ENCODE measurements at places on chromosomes 5 and 9.

DNA sequence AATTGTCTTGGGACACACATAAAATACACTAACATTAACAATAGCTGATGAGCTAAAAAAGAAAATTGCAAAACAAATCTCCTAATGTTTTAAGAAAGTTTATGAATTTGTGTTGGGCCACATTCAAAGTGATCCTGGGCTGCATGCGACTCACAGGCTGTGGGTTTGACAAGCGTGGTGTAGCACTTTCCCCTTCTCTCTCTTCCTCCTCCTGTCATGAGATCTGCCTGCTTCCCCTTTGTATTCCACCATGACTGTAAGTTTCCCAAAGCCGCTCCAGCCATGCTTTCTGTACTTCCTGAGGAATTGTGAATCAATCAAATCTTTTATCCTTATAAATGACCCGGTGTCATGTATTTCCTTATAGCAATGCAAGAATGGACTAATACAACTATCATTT, 178.0 kb downstream of the TLR4 start:
- DNase-seq: no peak

DNA sequence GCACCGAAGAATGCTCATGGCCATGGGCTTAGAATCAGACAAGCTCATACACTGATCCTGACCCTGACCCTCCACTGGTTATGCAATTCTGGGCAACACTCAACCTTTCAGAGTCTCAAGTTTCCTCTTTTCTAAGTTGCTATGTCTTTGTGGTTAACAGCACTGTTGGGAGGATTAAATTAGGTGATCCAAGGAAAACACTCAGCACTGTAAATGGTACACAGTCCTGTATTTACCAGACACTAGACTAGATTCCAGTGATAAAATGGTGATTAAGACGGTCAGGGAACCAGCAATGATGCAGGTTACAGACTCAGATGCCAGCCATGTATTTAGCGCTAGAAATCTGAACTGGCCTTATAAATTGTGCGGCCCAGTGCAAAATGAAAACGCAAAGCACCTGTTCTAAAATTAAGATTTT, 8.1 kb downstream of the ARL15 start:
- DNase-seq: no peak

DNA sequence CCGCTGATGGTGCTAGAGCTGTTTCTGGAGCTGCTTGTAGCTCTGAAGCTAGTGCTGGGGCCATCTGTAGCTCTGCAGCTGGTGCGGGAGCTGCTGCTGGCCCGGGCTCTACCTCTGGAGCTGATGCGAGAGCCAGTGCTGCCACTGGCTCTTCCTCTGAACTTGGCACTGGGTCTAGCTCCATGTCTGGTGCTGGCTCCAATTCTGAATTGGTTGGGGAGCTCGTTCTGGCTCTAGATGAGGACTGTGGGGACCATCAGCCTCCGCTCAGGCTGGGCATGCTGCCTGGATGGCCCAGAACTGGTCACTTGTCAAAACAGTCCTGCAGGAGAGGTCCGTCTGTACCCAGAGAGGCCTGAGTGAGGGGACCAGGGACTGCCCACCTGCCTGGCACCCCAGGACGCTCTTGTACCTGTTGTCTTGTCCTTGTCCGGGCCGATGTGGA, 21.5 kb downstream of the OBP2B start:
- no peak for DNase-seq

DNA sequence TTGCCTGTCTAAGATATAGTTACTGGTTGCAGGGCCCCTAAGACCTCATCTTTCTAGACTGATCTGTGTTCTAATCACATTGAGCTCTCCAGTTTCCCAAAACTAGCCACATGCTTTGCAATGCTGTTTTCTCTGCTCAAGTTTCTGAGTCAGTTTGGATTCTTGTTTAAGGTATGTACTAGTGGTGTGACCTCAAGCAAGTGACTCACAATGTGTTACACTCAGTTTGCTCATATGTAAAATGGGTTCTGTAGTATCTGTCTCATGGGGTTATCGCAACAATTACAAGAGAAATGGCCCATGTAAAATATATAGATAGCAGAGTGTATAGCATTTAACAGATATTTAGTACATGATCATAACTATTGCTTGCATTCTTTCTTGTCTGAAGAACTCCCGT, 153.1 kb upstream of the ELL2 start:
- DNase-seq: no peak

- no peak for DNase-seq
These were observed 286.9 kb upstream of the CD180 start for GRCh38 chr5:67483453-67484030.

- no peak for DNase-seq
These were observed 942 bp downstream of the PHF2 start for GRCh38 chr9:93577078-93577974.

GRCh38 chr5:76782444-76782843, 36.4 kb upstream of the F2RL1 start:
- DNase-seq: no peak

DNA sequence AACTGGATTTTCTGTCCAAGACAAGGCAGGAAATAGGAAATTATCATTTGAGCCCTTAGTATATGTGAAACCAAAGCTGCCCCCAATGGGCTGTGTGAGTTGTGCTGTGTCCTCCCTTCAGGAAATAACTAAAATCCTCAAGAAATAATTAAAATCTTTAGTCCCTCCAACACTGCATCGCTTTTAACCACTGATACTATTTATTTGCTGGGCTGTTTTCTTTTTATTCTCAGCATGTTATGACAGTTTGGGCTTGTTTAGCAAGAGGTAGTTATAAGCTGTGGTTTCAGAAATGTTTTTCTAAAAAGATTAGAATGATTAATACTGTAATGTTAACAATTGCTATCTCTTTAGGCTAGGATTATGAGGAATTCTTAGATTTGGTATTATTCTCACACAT, 187.0 kb upstream of the KCNN2 start:
- DNase-seq: no peak

DNA sequence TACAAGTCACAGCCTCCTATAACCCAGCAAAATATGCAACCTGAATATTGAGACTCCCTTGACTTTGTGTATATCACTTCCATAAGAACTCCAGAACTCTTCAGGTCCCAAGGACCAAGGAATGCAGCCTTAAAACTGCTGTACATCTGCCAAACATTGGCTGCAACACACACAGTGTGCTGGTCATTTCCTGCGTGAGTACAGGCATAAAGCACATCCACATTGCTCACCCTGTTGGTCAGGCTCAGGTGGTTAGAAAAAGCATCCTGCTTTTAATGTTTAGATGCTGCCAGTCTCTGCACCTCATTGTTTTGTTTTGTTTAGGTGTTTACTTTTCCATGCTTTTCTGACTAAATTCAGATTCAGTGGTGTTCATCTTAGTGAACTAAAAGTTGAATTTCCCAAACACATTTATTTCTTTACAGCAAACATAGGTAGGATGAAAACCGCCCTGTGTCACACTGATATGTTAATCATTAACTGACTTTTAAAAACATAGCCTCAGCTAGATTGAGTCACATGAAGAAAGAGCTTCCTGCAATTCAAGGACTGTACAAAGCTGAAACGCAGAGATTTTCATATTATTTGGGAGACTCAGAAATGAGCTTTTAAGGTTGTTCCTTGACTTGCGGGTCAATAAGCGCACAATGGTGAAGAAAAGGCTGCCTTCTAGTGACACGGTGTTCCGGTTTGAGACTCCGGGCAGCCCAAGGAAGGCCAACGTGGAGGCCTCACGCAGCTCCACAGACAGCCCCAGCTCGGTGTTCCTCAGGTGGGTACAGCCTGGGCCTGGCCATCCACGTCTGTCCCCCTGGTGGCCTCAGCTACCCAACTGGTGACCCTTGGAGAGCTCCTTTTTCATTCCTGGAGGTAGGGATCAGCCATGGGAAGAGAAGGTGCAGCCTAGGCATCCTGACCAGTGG, 52.2 kb upstream of the GRAMD2B start:
- DNase-seq: no peak

GRCh38 chr9:101683236-101683635, 55.2 kb downstream of the GRIN3A start:
- DNase-seq: no peak

DNA sequence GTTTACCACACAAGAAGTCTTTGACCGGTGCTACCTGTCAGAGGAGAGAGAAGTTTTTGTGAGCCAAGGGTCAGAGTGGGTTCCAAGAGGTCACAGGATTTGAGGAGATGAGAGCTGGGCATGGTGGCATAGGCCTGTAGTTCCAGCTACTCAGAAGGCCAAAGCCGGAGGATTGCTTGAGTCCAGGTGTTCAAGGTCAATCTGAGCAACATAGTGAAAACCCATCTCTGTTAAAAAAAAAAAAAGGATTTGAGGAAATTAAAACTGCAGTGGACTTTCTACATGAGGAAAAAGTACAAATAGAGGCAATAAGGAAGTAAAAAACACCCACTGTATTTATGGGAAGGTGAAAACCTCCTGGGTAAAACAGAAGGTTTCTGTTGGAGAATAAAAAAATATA, 63.8 kb downstream of the PHAX start:
- DNase-seq: no peak

DNA sequence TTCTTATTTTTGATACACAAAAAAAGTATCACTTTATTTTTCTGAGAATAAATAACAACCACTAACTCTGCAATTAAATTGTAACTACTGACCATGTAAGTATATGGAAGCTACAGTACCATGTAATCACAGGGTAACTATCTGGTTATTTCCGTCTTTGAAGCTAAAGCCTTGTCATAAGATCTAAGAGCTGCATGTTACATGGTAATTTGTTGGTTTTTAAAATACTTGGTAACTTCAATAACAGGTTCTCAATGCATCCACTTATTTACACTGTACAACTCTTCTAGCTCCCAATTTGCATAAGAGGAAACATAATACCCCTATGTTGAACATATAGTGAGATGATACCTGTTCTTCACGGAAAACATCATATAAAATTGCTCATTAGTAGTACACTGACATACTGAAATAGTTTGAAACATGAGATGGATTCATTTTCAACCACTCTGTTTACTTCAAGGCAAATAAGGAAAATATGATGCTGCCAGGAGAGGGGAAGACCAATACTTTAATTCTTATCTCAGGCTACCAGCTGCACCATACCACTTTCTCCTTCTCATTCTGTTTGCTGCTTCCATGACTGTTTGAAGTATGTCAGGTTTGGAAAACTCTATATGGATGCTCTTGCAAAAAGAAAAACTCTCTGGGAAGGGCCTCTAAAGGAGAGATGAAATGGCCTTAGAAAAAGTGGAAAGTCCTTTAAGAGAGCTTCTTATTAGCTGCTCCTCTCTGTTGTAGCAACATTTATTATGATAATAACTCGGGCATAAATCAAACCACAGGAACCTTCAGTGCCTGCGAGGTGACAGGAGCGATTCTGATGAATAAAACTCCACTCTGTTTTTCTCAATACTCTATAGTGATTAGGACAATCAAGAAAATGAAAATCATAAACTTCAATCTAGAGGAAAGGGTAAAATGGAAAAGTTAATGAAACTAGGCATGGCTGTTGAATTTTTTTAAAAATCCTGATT, 150.2 kb downstream of the KIAA0825 start:
- DNase-seq: no peak

GRCh38 chr9:128683340-128684064, 5.5 kb upstream of the SET start:
- no peak for DNase-seq

DNA sequence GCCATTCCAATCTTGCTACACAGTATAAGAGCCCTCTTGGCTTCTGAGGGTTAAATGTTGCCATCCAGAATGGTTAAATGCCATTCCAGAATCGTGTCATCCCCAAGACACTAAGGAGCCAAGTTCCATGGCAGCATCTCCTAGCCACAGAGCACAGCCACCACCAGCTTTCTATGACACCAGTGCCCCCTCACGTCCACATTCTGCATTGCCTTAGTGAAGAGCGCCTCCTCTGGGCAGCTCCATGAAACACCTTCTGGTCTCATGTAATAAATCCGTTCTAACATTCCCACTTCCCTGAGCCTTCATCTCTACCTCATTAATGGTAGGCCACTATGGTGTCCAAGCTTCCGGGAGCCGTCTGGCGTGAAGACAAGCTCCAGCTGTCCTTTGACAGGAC, 12.4 kb downstream of the CBY3 start:
- DNase-seq: no peak

DNA sequence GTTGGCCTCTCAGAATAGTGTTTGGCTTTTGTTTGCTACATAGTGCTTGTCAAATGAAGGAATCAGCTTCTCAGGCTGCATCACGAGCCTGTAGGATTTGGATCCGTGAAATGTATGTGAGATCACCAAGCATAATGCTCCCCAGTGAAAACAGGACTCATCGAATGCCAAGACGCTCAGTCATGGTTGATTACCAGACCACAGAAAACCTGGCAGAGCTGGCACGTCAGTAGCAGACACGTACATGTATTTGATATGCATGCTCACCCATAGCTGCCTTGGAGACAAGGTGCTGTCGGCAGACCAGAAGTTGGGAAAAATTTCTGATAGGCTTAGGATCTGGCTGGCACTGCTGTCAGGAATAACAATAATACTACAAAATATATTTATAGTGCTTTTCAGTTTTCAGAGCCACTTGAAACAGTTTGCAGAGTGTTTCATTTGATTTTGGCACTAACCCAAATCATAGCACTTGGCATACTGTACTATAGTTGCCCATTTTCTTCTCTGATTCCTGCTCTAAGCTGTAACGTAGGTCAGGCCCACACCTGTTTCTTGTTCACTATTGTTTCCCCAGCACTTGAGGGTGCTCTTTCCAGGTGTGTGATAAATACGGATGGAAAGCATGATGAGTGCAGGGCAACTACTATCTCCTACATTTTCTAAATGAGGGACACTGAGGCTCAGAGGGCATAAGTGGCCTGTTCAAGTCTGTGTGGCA, 226.1 kb downstream of the NR3C1 start:
- no peak for DNase-seq

DNA sequence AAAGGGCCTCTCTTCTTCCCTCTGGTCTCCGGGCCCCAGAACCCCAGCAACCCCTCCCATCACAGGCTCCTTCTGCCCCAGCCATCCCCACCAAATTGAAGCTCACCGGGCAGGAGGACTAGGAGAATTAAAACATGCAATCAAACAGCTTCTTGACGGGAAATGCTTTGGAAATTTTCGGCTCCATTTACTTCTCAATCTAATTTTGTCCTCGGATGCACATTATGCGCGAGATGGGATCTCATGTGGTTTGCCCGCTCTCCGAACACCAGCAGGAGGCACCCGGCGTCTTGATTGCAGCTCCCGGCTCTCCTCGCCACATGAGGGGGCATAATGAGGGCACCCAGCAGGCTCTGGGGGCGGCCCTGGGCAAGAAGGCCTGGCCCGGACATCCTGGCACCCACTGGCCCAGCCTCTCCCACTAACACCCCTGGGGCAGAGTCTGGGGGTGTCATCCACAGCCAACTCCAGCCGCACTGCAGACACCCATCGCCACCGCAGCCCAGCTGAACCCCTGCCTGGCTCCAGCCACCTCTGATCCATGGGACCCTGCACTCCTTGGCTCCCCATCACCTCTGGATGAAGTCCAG, 135.5 kb downstream of the PAX5 start:
- DNase-seq: no peak

- DNase-seq: no peak
These were observed 7.3 kb downstream of the ENG start for GRCh38 chr9:127847178-127847510.

Data from caudate nucleus (tissue), 63 donors.